ENCODE measurements at places on chromosomes 5 and 9. TPM values are rescaled to one million over a fixed set of nuclear protein-coding genes. Genes with fewer than 3 reads are reported as not detected.

The SPINK13 gene
- not detected for polyA plus RNA-seq

The HAVCR1 gene
- 0.09 TPM for polyA plus RNA-seq

The SMIM33 gene
- polyA plus RNA-seq = not detected

The POU5F2 gene
- 0.04 TPM for polyA plus RNA-seq

The CEL gene
- polyA plus RNA-seq = 0.23 TPM

The PCDHB13 gene
- not detected for polyA plus RNA-seq

The FOXD4L3 gene
- polyA plus RNA-seq = not detected

The LOX gene
- polyA plus RNA-seq = not detected

The ACOT12 gene
- polyA plus RNA-seq = not detected

The SLC6A19 gene
- polyA plus RNA-seq = not detected

The CAAP1 gene
- polyA plus RNA-seq = 4.0 TPM

The TSLP gene
- polyA plus RNA-seq = not detected

The TESK1 gene
- 2.9 TPM for polyA plus RNA-seq

The TMC1 gene
- 0.40 TPM for polyA plus RNA-seq

The SLC44A1 gene
- 52.1 TPM for polyA plus RNA-seq

The MVB12B gene
- polyA plus RNA-seq = 7.7 TPM

The CAVIN4 gene
- not detected for polyA plus RNA-seq

The SKIC3 gene
- 24.6 TPM for polyA plus RNA-seq

The LURAP1L gene
- polyA plus RNA-seq = not detected

The LCN10 gene
- polyA plus RNA-seq = 0.11 TPM

The SEMA6A gene
- 0.16 TPM for polyA plus RNA-seq

The LHX3 gene
- polyA plus RNA-seq = not detected

The ZNF454 gene
- polyA plus RNA-seq = not detected

The TNFSF15 gene
- 1.1 TPM for polyA plus RNA-seq

The ZBTB5 gene
- polyA plus RNA-seq = 2.7 TPM

The FBP1 gene
- 84.4 TPM for polyA plus RNA-seq

The SOHLH1 gene
- polyA plus RNA-seq = not detected

All from CD14-positive monocyte (primary cell).